ENCODE measurements at places on chromosomes 16 and 17.

DNA sequence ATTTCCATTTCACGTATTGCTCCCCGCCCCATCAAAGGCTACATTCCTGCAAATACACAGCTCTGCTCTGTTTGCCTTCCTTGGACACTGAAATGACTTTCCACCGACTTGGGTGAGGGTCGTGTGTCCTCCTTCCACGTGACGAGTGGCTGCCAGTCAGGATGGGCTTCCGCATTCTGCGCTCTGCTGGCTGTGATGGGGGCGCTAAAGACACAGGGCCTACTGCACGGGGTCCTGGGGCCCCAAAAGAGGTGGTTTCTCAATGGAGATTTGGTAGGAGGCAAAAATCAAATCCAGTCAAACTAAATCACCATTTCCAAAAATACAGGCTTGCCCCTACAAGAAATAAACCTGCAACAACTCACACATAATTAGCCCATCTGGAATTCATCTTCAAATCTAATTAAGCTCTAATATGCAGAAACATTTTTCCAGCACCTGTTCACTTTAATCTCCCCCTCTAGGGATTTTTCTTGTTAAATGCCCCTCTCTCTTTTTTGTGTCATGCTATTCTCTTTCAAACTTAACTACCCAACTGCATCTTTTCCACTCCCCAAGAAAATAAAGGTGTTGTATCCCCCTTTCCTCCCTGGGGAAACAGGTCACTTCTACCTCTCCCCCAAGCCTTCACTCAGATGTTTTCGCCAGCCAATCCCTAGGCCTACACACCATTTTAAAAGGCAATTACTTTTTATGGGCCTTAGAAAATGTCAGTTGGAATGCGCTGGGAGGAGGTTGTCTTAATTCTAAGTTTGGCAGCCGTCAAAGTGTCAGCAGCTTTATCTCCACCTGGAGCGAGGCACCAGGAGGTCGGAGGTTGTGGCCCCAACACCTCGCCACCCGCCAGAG is 21.9 kb upstream of the FAAP100 start:
- no peak for DNase-seq

DNA sequence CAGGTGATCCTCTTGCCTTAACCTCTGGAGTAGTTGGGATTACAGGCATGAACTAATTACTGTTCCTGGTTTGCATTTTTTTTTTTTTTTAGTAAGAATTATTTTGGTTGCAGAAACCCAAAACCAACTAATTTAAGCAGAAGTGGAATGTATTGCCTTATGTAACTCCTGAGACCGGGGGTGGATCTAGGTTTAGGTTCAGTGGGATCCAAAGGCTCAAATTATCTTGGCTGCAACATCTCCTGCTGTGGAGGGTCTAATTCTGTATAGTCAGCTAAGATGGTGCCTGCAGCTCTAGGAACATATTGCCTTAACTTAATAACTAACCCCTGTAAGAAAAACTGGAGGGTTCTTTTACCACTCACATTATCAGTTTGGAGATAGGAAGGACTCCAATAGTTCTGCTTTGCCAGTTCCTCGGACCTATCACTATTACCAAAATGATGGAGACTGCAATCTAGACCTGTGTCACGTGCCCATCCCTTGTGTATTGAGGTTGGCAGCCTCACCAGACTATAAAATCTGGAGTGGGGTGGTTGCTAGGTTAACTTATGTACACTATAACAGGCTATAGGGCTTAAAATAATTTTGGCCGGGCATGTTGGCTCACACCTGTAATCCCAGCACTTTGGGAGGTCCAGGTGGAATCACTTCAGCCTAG is 8.5 kb downstream of the SNTB2 start:
- no peak for DNase-seq

DNA sequence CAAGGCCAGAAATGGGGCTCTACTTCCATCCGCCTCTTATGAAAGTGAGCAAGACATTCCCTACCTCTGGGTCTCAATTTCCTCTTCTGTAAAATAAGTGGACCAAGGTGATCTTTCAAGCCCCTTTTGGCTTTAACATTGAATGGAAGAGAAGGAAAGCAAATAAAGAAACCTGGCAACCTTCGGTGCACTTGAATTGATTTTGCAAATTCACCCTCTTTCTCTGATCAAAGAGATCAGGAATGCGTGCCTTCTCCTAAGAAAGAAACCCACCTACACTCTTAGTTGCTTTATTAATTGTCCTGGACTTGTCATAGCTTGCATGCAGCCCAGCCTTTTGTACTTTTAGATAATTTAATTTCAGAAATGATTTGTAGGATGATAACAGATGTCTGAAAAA is 3.0 kb downstream of the MSI2 start:
- DNase-seq = no peak

- DNase-seq = no peak
Measured at GRCh38 chr17:19768046-19768782, 20.1 kb upstream of the ALDH3A1 start.

DNA sequence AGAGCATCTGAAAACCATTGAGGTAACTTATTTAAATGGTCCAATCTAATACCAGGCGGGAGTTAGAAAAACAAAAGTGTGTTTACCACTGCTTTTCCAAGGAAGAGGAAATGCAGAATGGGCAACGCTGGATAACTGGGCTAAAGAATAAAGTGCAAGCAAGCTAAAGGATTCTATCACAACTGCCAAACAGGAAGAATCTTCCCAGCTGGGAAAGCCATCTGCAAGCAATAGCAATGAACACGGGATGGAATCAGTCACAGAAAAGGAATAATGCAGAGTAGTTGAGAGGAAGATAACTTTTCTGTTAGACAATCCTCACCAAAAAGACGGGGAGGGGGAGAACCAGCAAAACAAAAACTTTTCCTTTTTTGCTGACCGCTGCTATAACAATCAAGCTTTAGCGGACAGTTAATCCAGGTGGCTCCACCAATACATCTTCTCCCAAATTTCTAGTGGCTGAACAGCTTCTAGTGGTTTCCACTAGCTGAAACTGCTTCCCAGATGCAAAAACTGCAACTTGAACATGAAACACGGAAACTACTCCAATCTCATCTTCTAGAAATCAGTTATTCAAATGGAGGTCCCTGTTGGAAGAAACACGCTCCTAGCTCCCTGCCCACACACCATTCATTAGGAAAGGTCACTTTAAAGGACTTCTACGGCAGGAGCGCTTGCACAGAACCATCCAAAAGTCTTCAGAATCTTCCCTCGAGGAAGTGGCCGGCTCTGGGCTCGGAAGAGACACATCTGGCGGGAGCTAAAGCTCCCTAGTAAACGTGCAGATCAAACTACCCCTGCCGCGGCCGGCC is 929 bp downstream of the TMEM11 start:
- no peak for DNase-seq

- DNase-seq = no peak
Measured at GRCh38 chr16:9123871-9124270, 32.4 kb downstream of the HAPSTR1 start.

GRCh38 chr16:71648162-71648561 is 22.2 kb downstream of the MARVELD3 start:
- DNase-seq = no peak

DNA sequence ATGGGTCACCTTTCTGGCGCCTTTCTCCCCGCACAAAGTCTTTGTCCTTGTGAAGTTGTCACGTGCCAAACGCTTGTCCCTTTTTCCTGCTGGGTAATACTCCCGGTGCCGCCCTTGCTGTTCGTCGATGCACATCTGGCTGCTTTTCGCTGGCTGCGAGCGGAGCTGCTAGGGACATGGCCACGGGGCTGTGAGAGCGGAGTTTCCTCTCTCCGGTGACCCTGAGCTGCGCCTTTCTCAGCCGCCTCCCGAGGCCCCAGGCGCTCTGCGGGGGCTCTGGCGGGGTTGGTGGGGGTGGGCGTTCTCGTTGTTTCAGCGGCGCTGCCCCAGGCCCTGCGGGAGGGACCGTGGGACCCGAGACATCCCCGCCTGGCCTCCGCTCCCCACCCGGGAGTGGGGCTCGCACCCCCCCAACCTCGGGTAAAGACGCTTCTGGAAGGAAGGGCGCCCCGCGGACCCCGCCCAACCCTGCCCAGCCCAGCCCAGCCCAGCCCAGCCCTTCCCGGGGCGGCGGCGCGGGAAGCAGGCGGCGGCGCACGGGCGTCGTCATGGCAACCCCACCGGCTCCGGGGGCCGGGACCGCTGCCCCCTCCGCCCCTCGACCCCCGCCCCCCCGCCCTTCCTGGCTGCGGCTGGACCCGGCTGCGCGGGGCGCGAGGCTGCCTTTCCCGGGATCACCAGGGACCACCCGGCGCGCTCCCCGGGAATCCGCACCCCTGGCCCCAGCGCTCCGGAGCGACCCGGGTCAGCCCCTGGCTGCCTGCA is 12.3 kb downstream of the CHMP6 start:
- no peak for DNase-seq

DNA sequence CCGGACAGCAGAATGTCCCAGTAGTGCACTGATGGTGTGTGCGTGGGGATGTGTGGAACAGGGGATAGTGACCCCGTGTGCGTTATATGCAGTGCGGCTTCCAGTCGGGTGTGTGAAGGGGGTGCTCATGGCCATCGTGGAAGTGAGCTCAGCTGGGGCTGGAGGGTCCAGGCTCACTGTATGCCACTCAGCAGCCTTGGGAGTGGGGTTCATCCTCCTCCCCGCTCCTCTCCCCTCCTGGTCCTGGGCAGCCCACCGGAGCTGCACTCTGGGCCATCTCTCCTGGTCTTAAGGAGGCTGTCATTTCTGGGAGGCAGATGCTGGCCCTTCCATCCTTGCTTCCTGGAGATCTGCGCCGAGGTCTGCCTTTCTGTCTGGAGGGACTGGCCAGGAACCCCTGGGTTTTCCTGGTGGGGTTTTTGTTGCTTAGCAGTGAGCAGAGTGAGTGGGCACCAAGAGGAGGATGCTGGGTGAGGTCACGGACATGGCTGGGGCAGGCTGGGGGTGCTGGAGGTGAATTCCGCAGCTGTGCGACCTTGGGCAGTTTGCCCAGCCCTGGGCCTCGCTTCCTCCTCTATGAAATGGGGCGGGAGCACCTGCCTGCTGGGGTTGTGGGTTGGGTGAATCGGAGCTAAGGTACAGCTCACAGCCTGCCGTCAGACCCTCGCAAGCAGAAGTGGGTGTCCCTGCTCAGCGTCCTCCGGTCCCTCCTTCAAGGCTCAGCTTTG is 164.1 kb downstream of the SEC14L1 start:
- no peak for DNase-seq

All from stimulated activated CD4-positive, alpha-beta T cell treated with anti-CD3 and anti-CD28 coated beads, Interleukin-4, amount 100 ng/mL, for 48 hours (primary cell).